ENCODE measurements at places on chromosomes 3 and 15.

- no peaks in the 10 kb centered on the region for H3K27me3 ChIP-seq
- no peak overlapping the region for H3K27ac ChIP-seq
- H3K4me1 ChIP-seq: no peaks in the 10 kb centered on the region
- no peak for DNase-seq
- no peak overlapping the region for H3K4me3 ChIP-seq
- no peaks in the 10 kb centered on the region for H3K36me3 ChIP-seq
Measured at GRCh38 chr3:15183011-15183410, 23.0 kb upstream of the CAPN7 start.

- DNase-seq: no peak
- peaks cover 14% of the 10 kb centered on the region for H3K4me1 ChIP-seq
- peak overlapping the region; percentile 84 for H3K27ac ChIP-seq
- H3K4me3 ChIP-seq: no peak overlapping the region
- H3K27me3 ChIP-seq: no peaks in the 10 kb centered on the region
Measured at GRCh38 chr15:78304216-78305066, 5.0 kb upstream of the SKIC8 start.

- H3K4me1 ChIP-seq: no peaks in the 10 kb centered on the region
- H3K27ac ChIP-seq: no peak overlapping the region
- no peaks in the 10 kb centered on the region for H3K36me3 ChIP-seq
- H3K4me3 ChIP-seq: no peak overlapping the region
Measured at GRCh38 chr15:43153269-43153668, 19.9 kb downstream of the TMEM62 start.

- H3K4me3 ChIP-seq: no peak overlapping the region
- H3K27ac ChIP-seq: no peak overlapping the region
- no peak for DNase-seq
- no peaks in the 10 kb centered on the region for H3K36me3 ChIP-seq
- no peaks in the 10 kb centered on the region for H3K27me3 ChIP-seq
Measured at GRCh38 chr3:71029770-71030169, 553.8 kb downstream of the FOXP1 start.

Measured in hepatocyte (in vitro differentiated cells).